CD4-positive, CD25-positive, alpha-beta regulatory T cell (primary cell): ENCODE measurements at places on chromosomes 12 and 14.

DNA sequence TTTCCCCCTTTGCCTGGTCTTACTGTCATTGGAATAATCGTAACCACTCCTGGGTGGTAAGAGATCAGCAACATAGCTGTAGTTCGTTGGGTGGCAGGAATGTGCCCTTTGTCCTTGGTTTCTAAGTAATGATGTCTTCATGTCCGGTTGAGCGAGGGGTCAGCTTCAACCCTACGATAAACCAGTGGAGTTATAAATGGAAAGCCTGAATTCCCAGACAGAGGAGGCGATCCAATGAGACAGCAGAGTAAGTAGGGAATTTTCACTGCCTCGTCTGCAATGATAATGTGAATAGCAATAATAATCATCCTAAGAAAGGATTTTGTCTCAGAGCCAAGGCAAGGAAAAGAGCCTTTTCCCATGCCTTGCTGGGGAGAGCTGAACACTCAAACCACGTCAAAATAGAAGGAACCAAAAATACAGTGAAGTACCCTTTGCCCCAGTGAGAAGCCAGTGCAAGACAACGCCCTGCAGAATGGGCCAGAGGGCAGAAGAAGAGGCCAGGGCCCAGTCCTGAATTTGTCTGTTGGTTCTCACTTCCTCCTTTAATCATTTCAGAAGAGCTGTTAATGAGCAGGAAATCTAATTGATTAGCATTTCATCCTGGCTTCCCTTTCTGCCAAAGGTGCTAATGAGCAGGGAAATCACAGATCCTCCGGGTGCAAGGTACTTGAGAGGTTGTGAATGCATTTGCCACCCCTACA lies 330.7 kb downstream of the CACNA1C start:
- DNase-seq = no peak

DNA sequence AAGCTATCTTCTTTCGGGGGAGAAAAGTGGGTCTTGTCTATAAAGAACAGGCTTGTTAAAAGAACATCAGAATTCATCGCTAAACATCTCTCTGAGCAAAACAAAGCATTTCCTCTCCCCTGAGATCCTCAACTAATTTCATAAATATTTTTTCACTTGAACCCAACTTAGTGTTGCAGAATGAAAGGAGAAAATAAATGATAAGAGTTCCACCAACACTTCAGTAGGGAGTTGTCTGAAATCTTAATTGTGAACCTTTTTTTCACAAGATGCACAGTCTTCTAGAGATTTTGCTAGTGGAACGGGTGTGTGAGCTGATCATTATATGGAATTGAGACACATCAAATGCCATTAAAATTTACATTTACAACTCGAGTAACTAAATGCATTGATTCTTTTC lies 1.3 kb upstream of the DAAM1 start:
- DNase-seq = no peak

DNA sequence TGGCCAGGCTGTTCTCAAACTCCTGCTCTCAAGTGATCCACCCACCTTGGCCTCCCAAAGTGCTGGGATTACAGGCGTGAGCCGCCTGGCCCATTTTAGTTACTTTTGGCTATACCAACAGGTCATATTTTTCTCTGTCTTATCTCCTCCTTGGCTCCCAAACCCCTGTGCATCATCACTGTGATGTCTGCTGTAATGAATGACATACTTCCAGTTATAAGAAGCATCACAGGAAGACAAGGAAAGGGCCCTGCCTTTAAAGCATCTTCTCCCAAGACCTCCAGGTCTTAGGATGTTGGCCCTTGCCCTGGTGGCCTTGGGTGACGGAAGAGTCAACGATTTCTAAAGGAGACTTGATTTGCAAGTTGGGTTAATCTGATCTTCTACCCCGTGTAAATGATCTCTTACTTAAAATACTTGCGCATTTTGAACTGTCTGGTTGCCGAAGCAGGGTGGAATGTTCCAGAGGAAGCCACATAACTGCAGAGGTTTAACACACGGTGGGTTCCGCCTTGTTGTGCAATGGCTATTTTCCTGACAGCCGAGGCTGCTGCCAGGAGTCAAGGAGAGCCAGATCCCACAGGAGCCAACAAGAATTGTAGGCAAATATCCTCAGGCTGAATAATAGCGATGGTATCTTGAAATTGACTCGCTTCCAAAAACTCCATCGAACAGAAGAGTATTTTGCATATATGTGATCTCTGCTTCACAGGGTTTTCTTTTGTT lies 55.7 kb upstream of the PLXNC1 start:
- no peak for DNase-seq

- no peak for DNase-seq
These were observed 49.8 kb upstream of the CCDC63 start for GRCh38 chr12:110796952-110797351.

DNA sequence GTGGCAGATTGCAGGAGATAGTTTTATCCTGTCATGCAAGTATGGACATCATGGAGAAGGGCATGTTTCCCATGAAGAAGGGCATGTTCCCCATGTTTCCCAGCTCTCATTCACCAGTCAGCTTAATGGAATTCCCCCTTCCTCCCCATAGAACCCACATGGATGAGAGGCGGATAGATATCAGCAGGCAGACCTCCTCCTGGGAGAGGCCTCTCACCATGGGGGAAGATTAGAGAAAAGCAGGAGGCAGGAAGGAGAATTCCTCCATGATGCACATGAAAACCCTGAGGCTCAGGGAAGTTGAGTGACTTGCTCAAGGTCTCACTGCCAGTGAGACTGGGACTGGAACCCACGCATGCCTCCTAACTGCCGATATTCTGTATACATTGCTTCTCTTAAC lies 92.9 kb upstream of the FOXN3 start:
- DNase-seq = no peak

GRCh38 chr12:22858849-22859570 lies 234.0 kb downstream of the ETNK1 start:
- DNase-seq = no peak

- no peak for DNase-seq
These were observed 11.7 kb downstream of the KDM2B start for GRCh38 chr12:121568971-121569751.

- DNase-seq = no peak
These were observed 762.5 kb upstream of the FLRT2 start for GRCh38 chr14:84767434-84767833.

- no peak for DNase-seq
These were observed 868.4 kb downstream of the DIO2 start for GRCh38 chr14:79342942-79343341.

GRCh38 chr12:6965026-6965661 lies 5.3 kb downstream of the PHB2 start:
- DNase-seq = peak; percentile 78

DNA sequence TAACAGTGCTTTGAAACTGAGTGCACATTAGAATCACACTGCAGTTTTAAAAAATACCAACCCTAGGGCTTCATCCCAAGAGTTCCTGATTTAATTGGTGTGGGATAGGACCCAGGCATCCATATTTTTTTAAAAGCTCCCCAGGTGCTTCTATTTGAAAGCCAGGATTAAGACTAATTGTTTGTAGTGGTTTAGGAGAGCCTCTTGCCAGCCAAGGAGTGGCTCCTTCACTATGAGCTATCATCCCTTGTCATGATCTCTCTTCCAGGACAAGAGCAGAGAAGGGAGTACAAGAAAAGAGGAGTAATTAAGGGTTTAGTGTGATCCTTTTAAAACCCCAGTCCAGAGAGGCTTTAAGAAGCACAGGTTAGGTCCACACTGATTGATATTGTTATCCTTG lies 178.0 kb downstream of the CAND1 start:
- no peak for DNase-seq

GRCh38 chr12:89765959-89766824 lies 57.6 kb upstream of the ATP2B1 start:
- DNase-seq = peak; percentile 43

DNA sequence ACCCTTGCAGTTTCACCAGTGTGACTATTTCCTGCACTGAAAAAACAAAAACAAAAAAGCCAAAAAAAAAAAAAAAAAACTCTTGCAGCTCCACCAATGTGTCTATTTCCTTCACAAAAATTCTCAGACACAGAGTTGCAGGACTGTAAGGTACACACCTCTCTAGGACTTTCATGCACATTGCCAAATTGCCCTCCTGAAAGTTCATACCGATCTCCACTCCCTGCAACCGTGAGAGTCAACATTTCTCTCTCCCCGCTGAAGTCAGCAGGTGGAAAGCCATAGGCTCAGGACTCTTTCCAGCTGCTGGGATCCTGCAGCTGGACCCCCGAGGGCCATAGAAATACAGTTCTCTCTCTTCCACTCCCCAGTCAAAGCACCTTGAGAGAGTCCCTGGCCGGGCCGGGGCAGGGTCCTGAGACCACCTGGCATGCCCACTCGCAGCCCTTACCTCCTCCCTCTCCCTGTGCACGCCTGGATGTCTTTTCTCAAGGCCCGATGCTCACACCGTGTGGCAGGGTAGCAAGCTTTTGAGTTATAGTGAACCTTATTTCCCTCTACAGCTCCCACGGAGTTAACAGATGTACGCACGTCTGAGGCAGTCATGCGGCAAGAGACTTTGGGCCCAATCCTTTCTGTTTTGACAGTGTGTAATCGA lies 23.6 kb downstream of the MMAB start:
- DNase-seq = no peak

DNA sequence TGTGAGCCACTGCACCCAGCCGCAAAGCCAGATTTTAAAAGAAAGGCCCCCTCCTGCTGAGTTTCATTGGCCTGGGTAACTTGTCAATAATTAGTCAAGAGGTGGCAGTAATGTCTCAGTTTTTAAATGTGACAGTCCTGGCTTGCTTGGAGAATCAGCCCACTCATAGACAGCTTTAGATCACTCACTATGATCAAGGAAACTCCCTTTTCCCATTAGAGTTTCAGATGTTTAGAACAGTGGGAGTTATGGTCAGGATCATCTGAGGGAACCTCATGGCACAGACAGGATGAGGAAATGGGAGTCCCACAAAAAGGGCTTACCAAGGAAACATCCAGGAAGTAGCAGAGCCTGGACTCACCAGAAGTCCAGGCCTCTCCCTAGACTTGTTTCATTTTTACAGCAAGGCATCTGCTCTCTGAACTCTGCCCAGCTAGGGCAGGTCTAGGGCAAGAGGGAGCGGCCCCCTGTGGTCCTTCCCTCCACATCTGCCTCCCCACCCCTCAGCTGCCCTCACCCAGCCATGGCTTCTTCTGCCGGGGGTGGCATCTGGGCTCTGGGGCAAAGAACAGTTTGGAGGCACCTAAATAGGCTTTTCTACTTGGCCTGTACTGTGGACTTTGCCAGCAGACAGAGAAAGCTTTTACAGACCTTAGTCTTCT lies 11.2 kb downstream of the BCL2L14 start:
- DNase-seq = no peak

GRCh38 chr14:76717508-76718290 lies 43.6 kb upstream of the VASH1 start:
- DNase-seq = no peak

GRCh38 chr12:120085920-120086645 lies 30.5 kb downstream of the RAB35 start:
- no peak for DNase-seq

DNA sequence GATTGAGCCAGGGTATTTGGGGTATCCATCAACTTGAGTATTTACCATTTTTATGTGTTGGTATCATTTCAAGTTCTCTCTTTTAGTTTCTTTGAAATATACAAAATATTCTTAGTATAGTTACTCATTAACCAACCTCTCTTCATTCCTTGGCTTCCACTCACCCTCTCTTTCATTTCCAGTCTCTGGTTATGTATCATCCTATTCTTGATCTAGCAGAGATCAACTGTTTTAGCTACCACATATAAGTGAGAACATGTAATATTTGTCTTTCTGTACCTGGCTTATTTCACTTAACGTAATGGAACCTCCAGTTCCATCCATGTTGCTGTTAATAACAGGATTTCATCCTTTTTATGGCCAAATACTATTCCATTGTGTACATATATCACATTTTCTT lies 86.9 kb downstream of the DACT1 start:
- no peak for DNase-seq

GRCh38 chr14:85417396-85417795 lies 112.5 kb upstream of the FLRT2 start:
- no peak for DNase-seq

DNA sequence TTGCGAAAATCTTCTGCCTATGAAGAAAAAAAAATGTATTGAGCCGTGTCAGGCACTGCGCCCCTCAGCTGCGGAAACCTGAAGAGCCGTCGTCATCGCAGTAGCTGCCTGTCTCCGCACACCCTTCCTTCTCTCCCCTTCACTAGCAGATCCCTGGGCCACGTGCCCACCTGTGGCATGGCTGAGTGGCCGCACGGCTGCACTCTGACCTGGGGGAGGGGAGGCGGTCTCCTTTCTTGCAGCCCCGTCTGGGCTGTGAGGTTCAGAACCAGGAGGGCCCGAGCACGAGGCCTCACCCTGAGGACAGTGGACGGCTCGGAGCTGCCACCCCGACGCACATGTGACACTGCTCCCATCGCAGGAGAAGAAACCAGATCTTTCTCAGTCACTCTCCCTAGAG lies 24.9 kb downstream of the PGAM5 start:
- DNase-seq = no peak

GRCh38 chr14:49447540-49448107 lies 138.6 kb downstream of the RPS29 start:
- no peak for DNase-seq

DNA sequence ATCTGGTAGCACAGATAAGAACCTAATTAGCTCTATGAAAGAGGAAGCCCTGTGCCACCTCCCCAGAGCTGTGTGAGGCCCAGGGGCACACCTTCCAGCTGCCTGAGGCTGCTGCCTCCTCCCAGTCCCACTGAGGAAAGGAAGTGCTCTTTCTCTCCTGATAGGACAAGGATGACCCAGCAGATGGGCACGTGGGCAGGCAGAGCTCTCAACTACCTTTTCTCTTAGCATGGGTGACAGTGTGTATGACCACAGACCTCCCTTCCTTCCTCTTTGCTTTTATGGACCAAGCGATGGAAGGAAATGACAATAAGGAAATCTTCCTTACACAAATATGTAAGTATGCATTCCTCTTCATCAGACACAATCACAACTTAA lies 127.6 kb upstream of the AMIGO2 start:
- DNase-seq = peak; percentile 42

DNA sequence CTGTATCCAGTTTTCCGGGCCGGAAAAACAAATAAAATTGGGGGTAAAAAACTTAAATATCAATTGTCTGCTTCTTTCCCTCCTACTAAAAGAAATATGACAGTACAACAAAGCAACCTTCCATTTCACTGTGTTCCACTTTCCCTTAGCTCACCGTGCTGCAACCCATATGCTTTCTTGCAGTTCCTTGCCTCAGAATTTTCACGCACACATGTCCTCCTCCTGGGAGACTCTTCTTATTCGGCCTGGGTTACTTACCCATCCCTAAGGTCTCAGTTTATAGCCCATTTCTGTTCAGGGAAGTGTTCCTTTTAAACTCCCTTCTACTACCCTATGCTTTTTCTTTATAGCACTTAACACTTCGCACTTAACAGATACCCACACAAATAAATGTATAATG lies 4.5 kb upstream of the MAGOHB start:
- DNase-seq = no peak
